ENCODE measurements at places on chromosomes 6 and 20. TPM values are rescaled to one million over a fixed set of nuclear protein-coding genes. Genes with fewer than 3 reads are reported as not detected.

OR2H2 gene
- not detected for total RNA-seq

DNA sequence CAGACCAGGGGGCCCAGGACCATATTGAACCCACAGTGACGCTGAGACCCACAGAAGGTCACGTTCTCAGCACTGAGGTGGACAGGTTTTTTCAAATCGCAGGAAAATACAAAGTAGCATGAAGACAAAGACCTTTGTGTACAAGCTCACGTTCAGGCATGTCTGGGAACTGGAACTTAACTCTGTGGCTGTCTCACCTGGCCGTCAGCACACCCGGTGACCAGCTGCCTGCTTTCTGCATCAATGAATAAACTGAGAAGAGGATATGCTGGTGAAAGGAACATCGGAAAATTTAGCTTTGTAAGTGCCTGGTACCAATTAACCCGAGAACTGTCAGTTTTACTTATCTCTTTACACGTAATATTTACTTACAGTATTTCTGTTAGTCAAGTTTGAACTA, 36.5 kb downstream of the WDR27 start:
- no peak for DNase-seq

DNA sequence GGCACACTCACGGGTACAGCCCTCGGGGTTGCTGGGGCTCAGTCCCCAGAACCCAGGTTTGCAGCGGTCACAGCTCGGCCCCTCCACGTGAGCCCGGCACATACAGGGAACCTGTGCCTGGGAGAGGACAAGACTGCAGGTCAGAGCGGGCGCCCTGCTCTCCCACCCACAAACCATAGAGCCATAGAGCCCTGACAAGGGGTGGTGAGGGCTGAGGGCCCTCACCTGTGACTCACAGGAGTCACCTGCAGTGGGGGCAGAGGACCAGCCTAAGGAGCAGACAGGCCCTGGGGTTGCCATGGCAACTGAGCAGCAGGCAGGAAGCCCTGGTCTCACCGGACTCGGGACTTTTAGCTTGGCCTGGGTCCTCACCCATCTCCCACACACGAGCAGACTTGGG, 30.8 kb downstream of the LAMA5 start:
- no peak for DNase-seq

GRCh38 chr6:13526727-13527670, 39.6 kb upstream of the GFOD1 start:
- DNase-seq = peak; percentile 55

DNA sequence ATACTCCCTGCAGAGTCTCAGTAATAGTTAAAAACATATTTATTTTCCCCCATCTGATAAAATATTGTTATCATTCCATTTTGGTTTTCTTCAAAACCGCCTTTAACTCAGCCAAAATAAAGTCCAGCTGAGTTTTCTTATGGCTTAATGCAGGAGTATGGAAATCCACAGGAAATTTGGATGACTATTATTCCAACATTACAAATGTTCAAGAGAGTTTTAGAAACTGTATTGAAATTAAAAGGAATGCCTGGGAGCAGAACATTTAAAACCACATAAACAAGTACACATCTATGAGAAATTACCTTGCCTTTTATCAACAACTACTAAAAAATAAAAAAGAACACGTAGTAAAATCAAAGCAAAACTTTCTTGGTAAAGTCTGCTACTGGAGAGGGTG, 45.7 kb downstream of the NCOA7 start:
- no peak for DNase-seq

- DNase-seq = peak; percentile 72
Observed at GRCh38 chr6:15879371-15880261, 216.8 kb upstream of the DTNBP1 start.

All from left colon (tissue), 2 donors.